ENCODE measurements at places on chromosomes 6 and 20.

- DNase-seq = no peak
Observed at GRCh38 chr6:46998436-46999017, 43.6 kb downstream of the ADGRF1 start.

- DNase-seq = no peak
Observed at GRCh38 chr20:62441987-62442539, 14.7 kb upstream of the RBBP8NL start.

DNA sequence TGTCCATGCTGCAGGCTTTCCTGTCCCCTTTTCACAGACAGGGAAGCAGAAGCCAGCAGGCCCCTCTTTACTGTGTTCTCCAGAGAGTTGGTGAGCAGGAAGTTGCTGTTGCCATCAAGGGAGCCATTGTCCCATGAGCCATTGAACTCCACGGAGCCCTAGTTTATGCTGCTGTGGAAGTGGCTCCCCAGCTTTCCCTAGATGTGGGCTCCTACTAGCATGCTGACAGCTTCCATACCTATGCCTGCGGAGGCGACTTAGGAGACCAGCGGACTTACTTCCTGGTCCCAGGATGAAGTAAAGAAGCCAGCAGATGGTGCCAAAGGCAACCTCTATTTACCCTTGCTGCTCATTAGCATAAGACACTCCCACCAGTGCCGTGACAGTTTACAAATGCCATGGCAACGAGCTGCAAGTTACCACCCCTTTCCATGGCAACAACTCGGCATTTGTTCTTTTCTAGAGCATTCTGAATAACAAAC is 30.8 kb upstream of the FKBP1A start:
- DNase-seq = no peak

GRCh38 chr6:120274547-120274946 is 925.0 kb upstream of the MAN1A1 start:
- DNase-seq = no peak

DNA sequence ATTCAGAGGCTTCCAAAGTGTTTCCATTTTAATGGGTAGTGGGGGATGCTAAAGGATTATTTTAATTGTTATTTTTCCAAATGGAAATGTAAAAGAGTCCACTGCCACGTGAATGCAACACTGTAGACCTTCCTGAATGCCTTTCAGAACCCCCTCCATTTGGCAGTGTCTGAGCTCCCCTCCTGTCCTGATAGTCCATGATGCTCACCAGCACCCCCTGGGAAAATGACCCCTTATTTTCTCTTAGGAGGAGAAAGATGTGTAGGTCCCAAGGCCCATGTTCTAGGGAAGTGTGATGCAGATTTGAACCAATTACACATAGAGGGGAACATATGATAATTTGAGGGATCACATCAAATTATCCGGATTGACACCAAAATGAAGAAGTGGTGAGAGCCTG is 46.8 kb upstream of the SH3BGRL2 start:
- DNase-seq = no peak

DNA sequence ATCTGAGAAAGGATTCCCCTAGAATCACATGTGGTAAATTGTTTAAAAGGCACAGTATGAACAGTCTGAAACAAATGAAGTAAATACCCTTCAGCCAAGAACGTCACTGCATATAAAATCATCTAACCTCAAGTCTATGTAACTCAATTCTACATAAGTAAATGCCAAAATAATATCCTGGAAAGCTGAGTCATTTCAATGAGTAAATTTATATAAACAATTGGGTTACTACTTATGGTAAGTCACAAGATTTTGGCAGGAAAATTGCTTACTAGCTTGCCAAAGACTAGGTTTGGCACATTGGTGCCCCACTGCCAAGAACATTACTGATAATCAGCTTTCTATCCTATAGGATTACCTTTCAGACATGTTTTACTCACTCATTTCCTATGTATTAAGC is 8.4 kb downstream of the GMDS start:
- no peak for DNase-seq

GRCh38 chr6:45633272-45633908 is 255.7 kb upstream of the SUPT3H start:
- no peak for DNase-seq

DNA sequence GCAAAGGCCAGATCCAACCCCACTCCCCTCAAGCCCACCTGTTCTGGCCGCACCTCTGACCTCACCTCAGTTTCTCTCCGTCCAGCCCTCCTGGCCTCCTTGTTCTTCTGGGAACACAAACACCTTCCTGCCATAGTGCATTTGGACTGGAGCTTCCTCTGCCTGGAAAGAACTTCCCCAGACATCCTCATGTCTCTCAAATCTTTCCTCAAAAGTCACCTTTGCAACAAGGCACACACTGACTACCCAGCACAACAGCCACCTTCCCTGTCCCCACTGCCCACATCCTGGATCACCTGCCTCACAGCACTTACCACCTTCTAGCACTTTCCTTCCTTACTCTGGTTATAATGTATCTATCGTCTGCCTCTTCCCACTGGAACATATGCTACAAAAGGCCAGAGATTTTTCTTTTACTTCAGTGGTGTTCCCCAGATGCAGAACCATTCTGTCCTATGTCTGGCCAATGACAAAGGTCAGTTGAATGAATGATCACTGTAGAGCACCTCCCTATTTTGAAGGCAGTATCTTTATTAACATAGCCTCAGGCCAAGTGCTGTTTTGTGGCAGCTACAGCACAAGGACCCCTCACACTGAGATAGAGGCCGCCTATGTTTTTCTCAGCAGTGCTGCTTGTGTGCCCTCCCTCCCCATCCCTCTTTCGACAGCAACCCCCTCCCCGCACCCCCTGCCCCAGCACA is 4.1 kb downstream of the HLA-B start:
- peak; percentile 36 for DNase-seq

- no peak for DNase-seq
Observed at GRCh38 chr20:57587989-57588377, 27.1 kb downstream of the PCK1 start.

Data from activated CD4-positive, alpha-beta T cell treated with anti-CD3 and anti-CD28 coated beads, Interleukin-2, amount 50 U/mL, for 1 hour (primary cell).